ENCODE measurements at places on chromosomes 1 and 21.

- DNase-seq = no peak
Observed at GRCh38 chr1:222620566-222620965, 2.7 kb downstream of the MIA3 start.

GRCh38 chr1:153386500-153386901 lies 4.4 kb downstream of the S100A8 start:
- peak; percentile 71 for DNase-seq

- DNase-seq = peak; percentile 54
Observed at GRCh38 chr21:15062606-15062965, 2.2 kb downstream of the NRIP1 start.

GRCh38 chr1:16927256-16927655 lies 5.5 kb downstream of the CROCC start:
- no peak for DNase-seq

DNA sequence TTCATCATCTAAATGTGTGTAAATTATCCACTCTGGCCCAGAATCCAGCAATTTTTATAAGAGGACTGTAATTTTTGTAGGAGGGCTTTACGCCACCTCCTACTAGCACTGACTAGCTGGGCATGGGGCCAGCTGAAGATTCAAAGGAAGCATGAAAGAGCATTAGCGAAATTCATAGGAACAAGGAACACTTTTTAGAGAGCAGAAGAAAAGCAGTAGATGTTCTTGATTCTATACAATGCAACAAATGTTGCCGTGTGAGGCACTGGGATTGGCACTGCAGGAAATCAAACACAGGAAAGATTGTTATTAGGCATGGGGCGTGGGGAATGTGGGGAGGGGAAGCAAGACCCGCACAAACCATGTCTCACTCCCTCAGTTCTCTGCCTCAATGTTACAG lies 58.4 kb upstream of the PARP1 start:
- no peak for DNase-seq
